ENCODE measurements at places on chromosomes 4 and X. TPM values are rescaled to one million over a fixed set of nuclear protein-coding genes. Genes with fewer than 3 reads are reported as not detected.

IGFBP7 gene
- 301 TPM for polyA plus RNA-seq

RCHY1 gene
- 19.7 TPM for polyA plus RNA-seq

ZCCHC18 gene
- 2.4 TPM for polyA plus RNA-seq

ANXA10 gene
- polyA plus RNA-seq = 0.34 TPM

GAGE1 gene
- polyA plus RNA-seq = not detected

SLC4A4 gene
- 1.7 TPM for polyA plus RNA-seq

RGN gene
- 2.3 TPM for polyA plus RNA-seq

SGCB gene
- polyA plus RNA-seq = 8.8 TPM

ANXA3 gene
- 46.6 TPM for polyA plus RNA-seq

ENAM gene
- polyA plus RNA-seq = 0.07 TPM

SH3RF1 gene
- 3.7 TPM for polyA plus RNA-seq

LANCL3 gene
- 0.30 TPM for polyA plus RNA-seq

F8A1 gene
- polyA plus RNA-seq = 32.2 TPM

Data from thymus (tissue), 14 donors.